ENCODE measurements at places on chromosomes 12 and 14.

- peak; percentile 63 for ATAC-seq
- peaks cover 69% of the 10 kb centered on the region for H3K4me1 ChIP-seq
- peak within 1 kb of the TSS; percentile 84 for H3K4me3 ChIP-seq
- H3K27me3 ChIP-seq, result peaks cover 70% of the 10 kb centered on the region
- peak within 1 kb of the TSS; percentile 69 for H3K27ac ChIP-seq
Measured at GRCh38 chr12:57216014-57216911, at the start of gene NXPH4. Gene NXPH4, plus strand, starts transcription at chr12:57216794. Its CDS starts 176 bp downstream, at chr12:57216970.

GRCh38 chr14:89184952-89185351 is 232.1 kb downstream of the FOXN3 start:
- H3K36me3 ChIP-seq, result peaks cover 65% of the 10 kb centered on the region
- no peak overlapping the region for H3K27ac ChIP-seq
- H3K27me3 ChIP-seq, result no peaks in the 10 kb centered on the region

- peaks cover 13% of the 10 kb centered on the region for H3K36me3 ChIP-seq
- no peak overlapping the region for H3K27ac ChIP-seq
- no peaks in the 10 kb centered on the region for H3K27me3 ChIP-seq
- ATAC-seq, result peak; percentile 40
- peaks cover 19% of the 10 kb centered on the region for H3K4me1 ChIP-seq
Measured at GRCh38 chr14:93936245-93936644, 9.1 kb downstream of the FAM181A start.

DNA sequence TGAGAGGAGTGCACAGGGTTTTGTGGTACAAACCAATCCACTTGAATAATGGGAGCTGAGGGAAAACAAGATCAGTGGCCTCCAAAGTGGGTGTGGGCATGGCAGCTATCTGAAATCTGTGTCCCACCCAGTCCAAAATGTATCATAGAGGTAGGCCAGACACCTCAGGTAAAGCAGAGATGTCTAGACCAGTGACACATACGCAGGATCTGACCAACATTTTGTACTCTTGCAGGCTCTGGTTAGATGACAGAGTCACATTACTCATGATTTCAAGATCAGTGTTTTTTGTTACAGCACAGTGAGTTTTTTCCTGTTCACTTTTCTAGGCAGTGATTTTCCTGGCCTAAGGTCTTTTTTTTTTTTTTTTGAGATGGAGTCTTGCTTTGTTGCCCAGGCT is 211.8 kb downstream of the PCNX1 start:
- H3K27ac ChIP-seq, result peak overlapping the region; percentile 79
- no peak for ATAC-seq
- peaks cover 8% of the 10 kb centered on the region for H3K36me3 ChIP-seq
- H3K4me3 ChIP-seq, result no peak overlapping the region

DNA sequence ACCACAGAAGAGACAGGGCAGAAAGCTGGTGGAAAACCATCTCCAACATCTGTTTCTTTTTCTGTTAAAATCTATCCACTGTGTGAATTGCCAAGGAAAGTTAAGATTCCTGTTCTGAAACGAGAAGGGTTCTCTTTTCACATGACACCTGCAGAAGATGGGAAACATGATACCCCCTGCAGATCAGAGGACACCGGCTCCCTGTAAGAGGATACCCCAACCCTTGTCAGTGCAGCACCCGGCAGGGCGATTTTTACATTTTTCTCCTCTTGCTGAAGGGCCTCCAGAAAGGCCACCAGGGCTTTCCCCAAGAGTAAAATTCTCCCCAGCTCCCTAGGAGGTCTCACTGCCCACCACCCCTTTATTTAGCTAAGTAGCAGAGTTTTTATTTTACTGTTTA is 48.2 kb downstream of the DPF3 start:
- no peak for ATAC-seq
- H3K27ac ChIP-seq, result no peak overlapping the region
- H3K4me1 ChIP-seq, result no peaks in the 10 kb centered on the region
- H3K27me3 ChIP-seq, result no peaks in the 10 kb centered on the region
- H3K4me3 ChIP-seq, result no peak overlapping the region
- peaks cover 5% of the 10 kb centered on the region for H3K36me3 ChIP-seq

GRCh38 chr14:59317346-59317745 is 128.9 kb downstream of the DAAM1 start:
- no peak for ATAC-seq
- no peaks in the 10 kb centered on the region for H3K27me3 ChIP-seq
- no peak overlapping the region for H3K4me3 ChIP-seq
- H3K36me3 ChIP-seq, result no peaks in the 10 kb centered on the region
- no peak overlapping the region for H3K27ac ChIP-seq

GRCh38 chr12:44835641-44836379 is 40.3 kb downstream of the NELL2 start:
- H3K27me3 ChIP-seq, result no peaks in the 10 kb centered on the region
- no peak overlapping the region for H3K4me3 ChIP-seq
- no peak overlapping the region for H3K27ac ChIP-seq
- H3K36me3 ChIP-seq, result no peaks in the 10 kb centered on the region

- H3K4me1 ChIP-seq, result peaks cover 32% of the 10 kb centered on the region
- H3K4me3 ChIP-seq, result no peak overlapping the region
- H3K27ac ChIP-seq, result no peak overlapping the region
- no peak for ATAC-seq
Measured at GRCh38 chr12:68483592-68484383, 126.9 kb upstream of the RAP1B start.

GRCh38 chr12:107635139-107635538 is 50.5 kb upstream of the PWP1 start:
- no peaks in the 10 kb centered on the region for H3K36me3 ChIP-seq
- H3K27ac ChIP-seq, result no peak overlapping the region
- H3K27me3 ChIP-seq, result peaks cover 53% of the 10 kb centered on the region

Data from stimulated activated memory B cell treated with anti-CD40 and anti-IgM and Interleukin-4, amounts not matched to agents 10 μg/mL and 1 μg/mL and 100 μg/mL, for 72 hours (primary cell).